ENCODE measurements at places on chromosomes 4 and X. TPM values are rescaled to one million over a fixed set of nuclear protein-coding genes. Genes with fewer than 3 reads are reported as not detected.

Gene CT45A1
- not detected for total RNA-seq

Gene CFI
- total RNA-seq, result not detected

Gene RRH
- total RNA-seq, result not detected

Gene TMEM35A
- total RNA-seq, result not detected
